ENCODE measurements at places on chromosomes 4 and X. TPM values are rescaled to one million over a fixed set of nuclear protein-coding genes. Genes with fewer than 3 reads are reported as not detected.

The PPEF2 gene
- total RNA-seq: not detected

The NUDT11 gene
- 17.1 TPM for total RNA-seq

The RHOXF2 gene
- not detected for total RNA-seq

The GIMD1 gene
- not detected for total RNA-seq

The TRAM1L1 gene
- 9.7 TPM for total RNA-seq

The CCDC160 gene
- 0.63 TPM for total RNA-seq

The ODAPH gene
- 1.1 TPM for total RNA-seq

The TNMD gene
- 0.29 TPM for total RNA-seq

The ANXA5 gene
- total RNA-seq: 137 TPM

DNA sequence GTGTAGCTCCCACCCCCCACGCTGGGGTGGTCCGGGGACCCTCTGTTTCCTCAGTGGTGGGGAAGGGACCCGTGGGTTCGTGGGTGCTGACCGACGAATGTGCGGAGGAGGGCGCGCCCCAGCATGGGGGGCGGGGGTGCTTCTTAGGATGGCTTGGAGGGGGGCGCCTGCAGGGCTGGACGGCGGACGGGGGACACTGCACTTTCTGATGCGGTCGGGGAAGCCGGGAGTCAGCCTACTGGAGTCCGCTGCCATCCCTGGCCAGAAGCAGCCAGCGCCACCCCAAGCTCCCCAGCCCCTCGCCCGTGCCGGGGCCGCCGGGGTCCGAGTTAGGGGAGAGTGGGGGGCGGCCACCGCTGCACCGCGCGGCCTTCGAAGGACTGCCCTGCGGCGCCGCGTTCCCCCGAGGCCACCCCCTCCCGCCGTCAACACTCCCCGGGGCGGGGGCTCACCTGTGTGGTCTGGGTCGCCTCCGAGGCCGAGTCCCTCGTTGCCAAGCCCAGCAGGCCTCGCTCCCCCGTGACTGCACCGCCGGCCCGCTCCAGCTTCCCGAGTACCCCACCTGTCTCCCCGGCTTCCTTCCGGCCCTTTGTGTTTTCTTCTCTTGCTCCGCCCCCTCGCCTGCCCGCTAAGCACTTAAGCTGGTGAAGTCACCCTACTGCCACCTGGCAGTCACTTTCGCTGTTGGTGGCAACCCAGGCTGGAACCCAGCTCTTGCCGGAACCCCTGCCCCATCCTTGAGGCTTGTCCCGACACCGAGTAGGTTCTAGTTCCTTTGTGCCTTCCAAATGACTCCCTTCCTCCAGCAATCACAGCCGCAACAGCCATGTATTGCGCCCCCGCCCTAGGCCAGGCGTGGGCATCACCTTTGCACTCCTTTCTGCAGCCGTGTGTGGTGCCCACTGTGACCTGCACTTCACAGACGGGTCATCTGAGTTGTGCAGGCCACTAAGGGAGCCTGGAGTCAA lies at the start of gene OCIAD2:
Gene OCIAD2 (minus strand): TSS at position 569 of the 968 bp plus-strand sequence. CDS start 2,225 bp downstream, outside the sequence.
- no peaks in the 10 kb centered on the region for H3K27me3 ChIP-seq
- peak within 1 kb of the TSS; percentile 93 for H3K4me3 ChIP-seq
- DNase-seq: peak; percentile 68
- peaks cover 22% of the 10 kb centered on the region for H3K4me1 ChIP-seq
- peaks cover 11% of the 10 kb centered on the region for H3K36me3 ChIP-seq

- DNase-seq: no peak
- peaks cover 3% of the 10 kb centered on the region for H3K27me3 ChIP-seq
- H3K4me1 ChIP-seq: no peaks in the 10 kb centered on the region
- H3K4me3 ChIP-seq: no peak overlapping the region
- no peaks in the 10 kb centered on the region for H3K36me3 ChIP-seq
These were observed 124.1 kb downstream of the SPCS3 start for GRCh38 chr4:176443646-176444409.

DNA sequence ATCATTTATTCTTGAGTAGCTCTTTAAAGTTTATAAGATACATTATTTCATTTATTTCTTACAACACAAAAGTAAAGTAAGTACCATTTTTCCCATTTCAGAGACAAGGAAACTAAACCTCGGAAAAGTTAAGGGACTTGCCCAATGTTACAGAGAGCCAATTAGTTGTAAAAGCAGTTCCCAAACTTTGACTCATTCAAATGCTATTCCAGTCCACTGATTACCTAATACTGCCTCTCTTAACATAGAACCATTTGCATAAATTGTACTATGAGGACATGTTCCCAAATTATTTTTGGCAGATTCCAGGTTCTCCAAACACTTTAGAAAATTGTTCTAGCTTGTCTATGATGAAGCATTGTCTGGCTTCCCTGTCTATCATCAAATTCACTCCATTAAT lies 45.6 kb upstream of the GRIA3 start:
- H3K27ac ChIP-seq: no peak overlapping the region
- H3K4me1 ChIP-seq: no peaks in the 10 kb centered on the region
- no peaks in the 10 kb centered on the region for H3K36me3 ChIP-seq
- no peaks in the 10 kb centered on the region for H3K27me3 ChIP-seq
- no peak overlapping the region for H3K4me3 ChIP-seq

DNA sequence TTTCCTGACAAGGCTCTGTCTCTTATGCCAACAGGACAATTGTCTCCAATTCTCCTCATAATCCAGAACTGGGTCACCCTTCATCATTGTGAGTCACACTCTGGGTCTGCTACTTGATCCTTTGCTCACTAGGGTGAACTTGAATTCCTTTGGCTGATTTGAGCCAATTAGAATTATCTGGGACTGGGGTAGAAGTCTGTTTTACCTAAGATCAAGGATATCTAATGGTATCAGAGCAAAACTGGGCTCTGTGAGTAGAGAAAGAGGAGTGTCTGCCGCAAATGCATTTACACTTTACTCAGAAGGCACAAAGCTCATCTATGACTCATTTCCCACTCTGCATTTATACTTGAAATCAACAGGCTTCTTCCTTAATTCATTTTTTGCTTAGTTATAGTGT lies 72.6 kb downstream of the PITX2 start:
- DNase-seq: no peak
- no peaks in the 10 kb centered on the region for H3K27me3 ChIP-seq
- no peak overlapping the region for H3K4me3 ChIP-seq

DNA sequence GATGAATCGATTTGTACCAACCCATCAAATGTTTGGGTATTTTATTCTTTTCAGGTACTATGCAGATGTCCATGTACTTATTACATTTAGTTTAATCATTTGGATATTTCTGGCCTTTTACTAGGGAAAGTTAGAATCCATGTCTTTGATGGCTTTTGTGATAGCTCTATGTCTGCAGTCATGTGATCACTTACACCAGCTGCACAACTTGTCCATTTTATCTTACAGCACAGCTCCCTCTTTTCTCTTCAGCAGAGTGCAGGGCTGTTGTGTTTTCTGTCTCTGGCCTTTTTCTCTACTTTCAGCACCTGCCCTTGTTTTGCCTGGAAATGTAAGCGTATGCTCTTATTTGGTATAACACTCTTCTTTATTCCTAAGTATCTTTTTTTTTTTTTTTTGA lies 30.6 kb downstream of the WWC2 start:
- no peak for DNase-seq
- no peaks in the 10 kb centered on the region for H3K27me3 ChIP-seq
- peaks cover 43% of the 10 kb centered on the region for H3K4me1 ChIP-seq
- H3K27ac ChIP-seq: peak overlapping the region; percentile 26
- no peak overlapping the region for H3K4me3 ChIP-seq

DNA sequence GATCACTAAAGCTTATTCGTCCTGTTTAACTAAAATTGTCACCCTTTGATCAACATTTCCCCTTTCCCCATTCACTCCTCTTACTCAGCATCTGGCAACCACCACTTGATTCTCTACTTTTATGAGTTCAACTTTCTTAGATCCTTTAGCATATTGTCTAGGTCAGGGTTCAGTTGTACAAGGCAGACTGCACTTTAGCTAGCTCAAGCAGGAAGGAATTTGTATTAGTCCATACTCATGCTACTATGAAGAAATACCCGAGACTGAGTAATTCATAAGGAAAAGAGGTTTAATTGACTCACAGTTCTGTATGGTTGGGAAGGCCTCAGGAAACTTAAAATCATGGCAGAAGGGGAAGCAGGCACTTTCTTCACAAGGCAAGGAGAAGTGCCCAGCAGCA lies 44.3 kb downstream of the TASL start:
- DNase-seq: no peak
- H3K27me3 ChIP-seq: no peaks in the 10 kb centered on the region
- H3K4me1 ChIP-seq: peaks cover 9% of the 10 kb centered on the region

- no peaks in the 10 kb centered on the region for H3K36me3 ChIP-seq
- no peaks in the 10 kb centered on the region for H3K27me3 ChIP-seq
- no peak overlapping the region for H3K4me3 ChIP-seq
- H3K4me1 ChIP-seq: peaks cover 9% of the 10 kb centered on the region
These were observed 1304.0 kb downstream of the FAM133A start for GRCh38 chrX:94977986-94978385.

DNA sequence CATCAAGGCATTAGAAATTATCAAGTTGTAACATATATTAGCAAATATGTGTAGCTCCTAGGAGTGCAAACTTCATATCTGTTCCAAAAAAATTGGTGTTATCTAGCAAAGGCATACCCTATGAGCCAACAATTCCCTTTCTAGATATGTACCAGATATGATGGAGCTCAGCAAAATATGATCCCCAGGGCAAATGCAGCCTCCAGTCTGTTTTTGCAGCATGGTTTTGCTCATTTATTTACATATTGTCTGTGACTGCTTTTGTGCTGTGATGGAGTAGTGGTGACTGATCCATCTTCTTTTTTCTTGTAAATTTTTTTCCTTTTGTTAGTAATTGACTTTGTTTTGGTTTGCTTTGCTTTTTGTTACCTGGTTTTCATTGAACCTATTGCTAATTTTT lies 41.0 kb downstream of the CEP135 start:
- no peak overlapping the region for H3K27ac ChIP-seq
- peaks cover 6% of the 10 kb centered on the region for H3K36me3 ChIP-seq
- no peak overlapping the region for H3K4me3 ChIP-seq
- H3K27me3 ChIP-seq: no peaks in the 10 kb centered on the region
- DNase-seq: no peak

DNA sequence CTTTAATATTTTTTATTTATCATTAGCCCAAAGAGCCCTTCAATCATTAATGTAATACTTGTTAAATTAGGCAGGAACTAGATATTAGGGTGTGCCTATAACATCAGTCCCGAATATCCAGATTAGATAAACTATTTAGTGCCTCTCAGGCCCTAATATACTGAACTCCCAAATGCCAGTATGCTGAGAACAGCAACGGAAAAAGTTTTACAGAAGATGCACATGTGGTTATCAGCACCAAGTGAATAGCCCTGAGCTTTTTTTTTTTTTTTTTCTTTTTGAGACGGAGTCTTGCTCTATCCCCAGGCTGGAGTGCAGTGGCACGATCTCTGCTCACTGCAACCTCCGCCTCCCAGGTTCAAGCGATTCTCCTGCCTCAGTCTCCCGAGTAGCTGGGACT lies 13.0 kb upstream of the ELF2 start:
- no peak for DNase-seq
- no peak overlapping the region for H3K4me3 ChIP-seq
- H3K27me3 ChIP-seq: no peaks in the 10 kb centered on the region
- H3K36me3 ChIP-seq: no peaks in the 10 kb centered on the region
- no peaks in the 10 kb centered on the region for H3K4me1 ChIP-seq

DNA sequence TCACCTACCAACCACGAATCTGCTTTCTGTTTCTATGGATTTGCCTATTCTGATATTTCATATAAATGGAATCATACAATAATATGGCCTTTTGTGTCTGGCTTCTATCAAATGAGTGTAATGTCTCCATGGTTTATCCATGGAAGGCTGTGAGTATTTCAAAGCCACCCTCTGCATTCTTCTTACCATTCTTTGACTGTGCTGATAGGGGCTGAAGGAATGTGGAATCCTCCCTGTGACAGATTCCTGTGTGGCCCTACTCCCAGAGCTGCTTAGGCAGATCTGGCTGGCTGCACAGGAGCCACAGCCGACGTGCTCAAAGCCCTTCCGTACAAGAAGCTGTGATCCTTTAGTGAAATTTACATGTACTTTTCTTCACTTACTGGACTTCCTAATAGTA lies 163.2 kb downstream of the HS6ST2 start:
- H3K27me3 ChIP-seq: no peaks in the 10 kb centered on the region
- no peak overlapping the region for H3K27ac ChIP-seq
- peaks cover 8% of the 10 kb centered on the region for H3K4me1 ChIP-seq
- H3K36me3 ChIP-seq: no peaks in the 10 kb centered on the region

- no peaks in the 10 kb centered on the region for H3K27me3 ChIP-seq
- no peak for DNase-seq
- H3K4me3 ChIP-seq: no peak overlapping the region
- peaks cover 39% of the 10 kb centered on the region for H3K4me1 ChIP-seq
- no peaks in the 10 kb centered on the region for H3K36me3 ChIP-seq
These were observed 23.2 kb downstream of the TMSB4X start for GRCh38 chrX:12997906-12998687.
